ENCODE measurements at places on chromosomes 12 and 14.

- peaks cover 33% of the 10 kb centered on the region for H3K27me3 ChIP-seq
- no peak for DNase-seq
- no peak overlapping the region for H3K4me3 ChIP-seq
These were observed 12.9 kb upstream of the EMP1 start for GRCh38 chr12:13183620-13184019.

GRCh38 chr12:1099158-1099557, 108.1 kb downstream of the ERC1 start:
- H3K4me1 ChIP-seq: peaks cover 20% of the 10 kb centered on the region
- no peaks in the 10 kb centered on the region for H3K36me3 ChIP-seq
- no peak overlapping the region for H3K4me3 ChIP-seq
- DNase-seq: no peak
- no peak overlapping the region for H3K27ac ChIP-seq

- H3K4me3 ChIP-seq: no peak overlapping the region
- no peak for DNase-seq
- no peaks in the 10 kb centered on the region for H3K4me1 ChIP-seq
- H3K27ac ChIP-seq: no peak overlapping the region
These were observed 193.5 kb downstream of the SLC2A13 start for GRCh38 chr12:39912211-39912980.

- H3K4me1 ChIP-seq: peaks cover 2% of the 10 kb centered on the region
- no peak overlapping the region for H3K27ac ChIP-seq
- H3K36me3 ChIP-seq: no peaks in the 10 kb centered on the region
- DNase-seq: peak; percentile 75
- H3K27me3 ChIP-seq: peaks cover 25% of the 10 kb centered on the region
These were observed 1.6 kb downstream of the TMEM121 start for GRCh38 chr14:105527826-105528585.

DNA sequence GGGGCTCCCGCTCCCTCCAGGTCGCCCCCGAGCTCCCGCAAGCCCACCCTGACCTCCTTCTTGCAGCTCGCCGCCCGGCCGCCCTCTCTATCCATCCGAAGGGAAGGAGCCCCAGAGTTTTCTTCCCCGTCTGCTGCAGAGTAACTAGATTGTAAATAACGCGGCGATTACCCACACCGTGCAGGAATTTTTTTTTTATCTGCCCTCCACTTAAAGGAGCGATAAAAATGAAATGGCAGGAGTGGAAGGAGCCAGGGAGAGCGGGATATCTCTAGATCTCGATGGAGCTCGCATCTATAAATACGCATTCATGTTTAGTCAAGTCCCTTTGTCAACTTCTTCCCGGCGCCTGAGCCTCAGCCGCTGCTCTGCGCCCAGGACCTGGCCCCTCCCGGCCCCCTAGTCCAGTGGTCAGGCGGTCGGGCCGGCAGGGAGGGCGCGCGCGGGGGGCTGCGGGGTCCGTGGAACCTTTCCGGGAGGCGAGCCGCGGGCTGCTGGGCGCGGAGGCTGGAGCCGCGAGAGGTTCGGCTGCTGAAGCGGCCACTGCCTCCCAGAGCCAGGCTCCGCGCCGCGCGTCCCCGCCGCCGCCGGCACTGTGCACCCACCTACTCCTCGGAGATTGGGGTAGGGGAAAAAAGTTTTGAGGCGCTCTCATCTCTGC, 386.0 kb downstream of the BCAT1 start:
- H3K4me1 ChIP-seq: peaks cover 17% of the 10 kb centered on the region
- peak overlapping the region; percentile 75 for H3K4me3 ChIP-seq
- no peak overlapping the region for H3K27ac ChIP-seq
- H3K27me3 ChIP-seq: peaks cover 68% of the 10 kb centered on the region

GRCh38 chr14:77347751-77348150, 26.9 kb downstream of the GSTZ1 start:
- DNase-seq: no peak
- no peak overlapping the region for H3K4me3 ChIP-seq
- H3K27ac ChIP-seq: no peak overlapping the region
- no peaks in the 10 kb centered on the region for H3K27me3 ChIP-seq

- H3K27me3 ChIP-seq: no peaks in the 10 kb centered on the region
- no peak for DNase-seq
- no peak overlapping the region for H3K4me3 ChIP-seq
- H3K4me1 ChIP-seq: peaks cover 24% of the 10 kb centered on the region
These were observed 172.8 kb upstream of the PLEKHG7 start for GRCh38 chr12:92529944-92530343.

GRCh38 chr14:31268216-31268615, 60.6 kb upstream of the HECTD1 start:
- H3K4me1 ChIP-seq: no peaks in the 10 kb centered on the region
- H3K4me3 ChIP-seq: no peak overlapping the region
- H3K36me3 ChIP-seq: no peaks in the 10 kb centered on the region
- no peak overlapping the region for H3K27ac ChIP-seq
- DNase-seq: no peak
- no peaks in the 10 kb centered on the region for H3K27me3 ChIP-seq

GRCh38 chr12:2286461-2287131, 233.8 kb downstream of the CACNA1C start:
- H3K4me1 ChIP-seq: peaks cover 1% of the 10 kb centered on the region
- DNase-seq: no peak
- no peak overlapping the region for H3K27ac ChIP-seq
- no peaks in the 10 kb centered on the region for H3K36me3 ChIP-seq

DNA sequence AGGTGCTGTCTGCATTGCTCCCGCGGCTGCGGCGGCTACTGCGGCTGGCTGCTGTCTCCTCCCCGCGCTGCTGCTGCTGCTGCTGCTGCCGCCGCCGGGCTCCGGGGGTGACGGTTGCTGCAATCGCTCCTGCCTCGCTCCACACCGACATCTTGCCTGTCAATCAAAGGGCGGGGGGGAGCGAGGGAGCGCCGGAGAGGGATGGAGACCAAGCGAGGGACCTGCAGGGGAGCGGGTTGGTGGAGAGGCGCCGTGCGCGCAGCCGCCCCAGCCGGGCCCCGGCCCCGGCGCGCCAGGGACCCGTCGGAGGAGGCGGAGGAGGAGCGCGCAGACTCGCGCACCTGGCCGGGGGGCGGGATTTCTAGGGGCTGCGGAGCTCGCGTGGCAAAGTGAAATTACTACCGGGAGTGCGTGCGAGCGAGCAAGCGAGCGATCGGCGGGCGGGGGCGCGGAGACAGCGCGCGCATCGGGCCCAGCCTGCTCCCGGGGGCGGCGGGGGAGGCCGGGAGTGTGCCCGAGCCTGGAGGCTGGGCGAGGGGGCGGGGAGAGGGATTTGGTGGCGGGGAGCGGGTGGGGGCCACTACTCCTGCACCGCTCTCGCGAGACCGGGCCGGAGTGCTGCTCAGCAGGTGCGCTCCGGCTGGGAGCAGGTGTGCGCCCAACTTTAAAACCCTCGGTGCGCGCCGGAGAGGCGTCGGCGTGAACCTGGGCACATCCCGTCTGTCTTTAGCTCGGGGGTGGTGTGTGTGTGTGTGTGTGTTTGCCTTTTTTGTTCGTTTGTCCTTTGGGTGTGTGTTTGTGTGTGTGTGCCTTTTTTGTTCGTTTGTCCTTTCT, at the start of gene KSR2:
TSS of gene KSR2 (minus strand) at position 165 of the 834 bp plus-strand sequence. CDS start 735 bp downstream, outside the sequence.
- H3K27me3 ChIP-seq: peaks cover 41% of the 10 kb centered on the region
- DNase-seq: peak; percentile 56
- H3K36me3 ChIP-seq: no peaks in the 10 kb centered on the region

DNA sequence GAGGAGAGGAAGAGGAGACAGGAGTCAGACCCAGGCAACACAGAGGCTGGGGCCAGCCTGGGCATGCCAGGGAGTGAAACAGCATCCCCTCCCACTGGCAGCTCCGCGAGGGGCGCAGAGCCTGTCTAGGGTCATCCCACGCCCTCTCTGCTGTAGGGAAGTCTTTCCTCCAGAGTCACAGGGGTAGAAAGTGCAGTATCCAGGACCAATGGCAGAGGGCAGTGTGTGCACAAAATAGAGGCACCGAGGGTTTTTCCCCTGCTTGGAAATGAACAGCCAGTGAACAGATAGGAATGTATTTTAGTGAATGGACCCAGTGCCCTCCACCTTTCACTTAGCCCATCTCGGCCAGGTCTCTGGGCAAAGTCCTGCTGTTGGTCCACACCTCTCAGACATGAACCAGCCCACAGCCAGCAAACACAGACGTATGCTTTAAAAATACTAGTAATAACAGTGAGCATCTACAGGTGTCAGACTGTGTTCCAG, 9.4 kb upstream of the KRT74 start:
- no peak overlapping the region for H3K27ac ChIP-seq
- H3K4me1 ChIP-seq: peaks cover 32% of the 10 kb centered on the region
- peaks cover 13% of the 10 kb centered on the region for H3K27me3 ChIP-seq

- H3K4me1 ChIP-seq: peaks cover 37% of the 10 kb centered on the region
- DNase-seq: peak; percentile 45
- no peaks in the 10 kb centered on the region for H3K27me3 ChIP-seq
- no peaks in the 10 kb centered on the region for H3K36me3 ChIP-seq
These were observed 13.7 kb downstream of the PGF start for GRCh38 chr14:74941676-74942097.

DNA sequence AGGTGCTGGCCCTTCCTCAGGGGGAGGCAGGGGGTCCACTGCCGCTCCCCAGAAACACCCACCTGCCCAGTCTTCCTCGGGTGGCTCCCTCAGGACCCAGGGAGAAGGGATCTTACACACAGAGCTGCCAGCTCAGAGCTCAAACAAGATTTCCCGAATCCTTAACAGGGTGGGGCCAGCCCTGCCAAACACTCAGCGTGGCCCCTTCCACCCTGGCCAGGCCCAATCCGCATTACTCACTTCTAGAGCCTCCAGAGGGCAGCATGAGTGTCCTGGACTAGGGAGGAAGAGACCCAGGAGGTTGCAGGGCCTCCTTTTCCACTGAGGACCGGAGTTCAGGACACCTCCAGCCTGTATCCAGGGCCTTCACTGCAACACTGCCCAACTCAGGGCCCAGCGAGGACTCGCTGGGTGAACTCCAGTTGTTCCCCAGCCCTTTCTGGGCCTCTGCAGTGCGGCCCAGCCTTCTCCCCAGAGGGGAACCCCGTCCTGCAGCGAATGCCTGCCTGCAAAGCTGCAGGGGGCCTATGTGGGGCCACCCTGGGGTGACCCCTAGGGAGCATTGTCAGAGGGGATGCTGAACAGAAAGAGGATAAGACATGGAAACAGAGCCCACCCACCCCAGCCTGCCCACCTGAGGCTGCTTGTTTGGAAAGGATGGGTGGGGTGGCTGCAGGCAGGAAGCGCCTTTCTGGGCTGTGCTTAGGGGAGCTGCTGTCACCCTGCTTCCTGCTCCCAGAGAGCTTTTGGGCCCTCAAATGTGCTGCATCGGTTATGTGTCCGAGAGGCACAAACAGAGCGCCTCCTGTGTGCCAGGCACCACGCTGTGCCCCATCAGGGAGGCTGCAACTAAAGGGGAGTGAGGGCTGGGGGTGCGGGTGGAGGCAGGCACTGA, 43.8 kb downstream of the CCNK start:
- no peak for DNase-seq
- no peaks in the 10 kb centered on the region for H3K27me3 ChIP-seq
- peaks cover 1% of the 10 kb centered on the region for H3K4me1 ChIP-seq
- H3K27ac ChIP-seq: peak overlapping the region; percentile 46
- no peak overlapping the region for H3K4me3 ChIP-seq
- no peaks in the 10 kb centered on the region for H3K36me3 ChIP-seq

- no peaks in the 10 kb centered on the region for H3K27me3 ChIP-seq
- peaks cover 20% of the 10 kb centered on the region for H3K4me1 ChIP-seq
- no peak overlapping the region for H3K27ac ChIP-seq
- no peak for DNase-seq
- H3K36me3 ChIP-seq: peaks cover 15% of the 10 kb centered on the region
These were observed 539.0 kb downstream of the VRK1 start for GRCh38 chr14:97336179-97336578.

DNA sequence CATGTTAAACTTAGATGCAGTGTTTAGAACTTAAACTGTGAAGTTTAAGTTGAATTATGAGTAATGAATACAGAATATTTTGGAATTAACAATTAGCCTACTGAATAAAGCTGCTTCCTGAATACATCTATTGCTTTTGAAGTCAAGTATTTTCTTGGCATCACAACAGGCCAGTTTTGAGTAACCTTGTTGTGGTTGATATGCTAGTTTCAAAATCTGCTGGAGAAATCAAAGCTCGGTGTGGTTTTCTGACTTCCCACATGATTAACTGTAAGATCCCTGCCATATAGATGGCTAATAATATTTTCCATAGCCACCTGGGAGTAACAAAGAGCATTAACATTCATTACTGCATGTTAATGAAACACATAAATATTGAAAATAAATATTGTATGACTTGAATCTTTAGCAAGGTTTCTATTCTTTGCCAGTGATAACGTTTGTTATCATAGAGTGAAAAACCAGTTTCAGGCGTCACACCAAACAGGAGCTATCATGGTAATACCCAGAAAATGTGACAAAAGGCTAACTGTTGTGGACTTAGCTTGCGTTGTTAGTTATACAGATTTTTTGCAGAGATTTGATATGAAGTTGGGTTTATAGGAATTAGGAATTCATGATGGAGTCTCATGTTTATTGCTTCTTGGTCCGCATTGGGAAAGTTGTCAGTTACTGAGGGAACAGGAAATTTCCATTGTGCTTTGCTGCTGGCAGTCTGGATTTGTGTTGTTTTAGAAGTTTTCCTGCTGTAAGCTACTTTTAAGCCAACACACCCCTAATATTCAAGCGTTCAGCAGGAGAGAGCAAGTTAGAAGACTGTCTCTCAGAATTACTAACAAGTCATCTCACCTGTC, 32.1 kb downstream of the PPFIBP1 start:
- no peak overlapping the region for H3K27ac ChIP-seq
- peaks cover 25% of the 10 kb centered on the region for H3K4me1 ChIP-seq
- no peaks in the 10 kb centered on the region for H3K36me3 ChIP-seq
- H3K4me3 ChIP-seq: no peak overlapping the region
- no peak for DNase-seq
